ENCODE measurements at places on chromosomes 7 and 10. TPM values are rescaled to one million over a fixed set of nuclear protein-coding genes. Genes with fewer than 3 reads are reported as not detected.

Gene RBP3
- not detected for total RNA-seq

Gene BMPER
- 0.17 TPM for total RNA-seq

Gene PRR15
- 4.5 TPM for total RNA-seq

Gene NYAP1
- 0.33 TPM for total RNA-seq

Gene PNLIP
- not detected for total RNA-seq

Gene PDAP1
- total RNA-seq = 23.0 TPM

Gene CPA2
- 0.17 TPM for total RNA-seq

Gene HMX2
- not detected for total RNA-seq

Gene PDZD7
- total RNA-seq = 2.7 TPM

Gene NME8
- total RNA-seq = not detected

Gene DGKB
- total RNA-seq = not detected

Gene TYW1
- 12.7 TPM for total RNA-seq

Gene SFMBT2
- 1.1 TPM for total RNA-seq

Gene NOLC1
- total RNA-seq = 116 TPM

Gene GARIN1A
- total RNA-seq = 4.0 TPM

Gene PIK3CG
- total RNA-seq = not detected

Gene APBB1IP
- not detected for total RNA-seq

Gene RBM48
- 9.0 TPM for total RNA-seq

Gene AKR1C2
- total RNA-seq = 19.7 TPM

Gene VGF
- not detected for total RNA-seq

Gene TET1
- 1.8 TPM for total RNA-seq

Gene HABP2
- not detected for total RNA-seq

Gene IDI2
- total RNA-seq = not detected

Gene TAS2R60
- not detected for total RNA-seq

Gene OPALIN
- total RNA-seq = not detected

Gene NKX2-3
- total RNA-seq = not detected

Gene SLC16A12
- total RNA-seq = 0.07 TPM

Gene CALHM1
- total RNA-seq = not detected

Gene ACTL6B
- total RNA-seq = not detected

Gene CPA1
- 0.67 TPM for total RNA-seq

Gene SPDYE2
- not detected for total RNA-seq

Gene PLEKHS1
- total RNA-seq = 0.17 TPM

Gene NUPR2
- 1.0 TPM for total RNA-seq

Gene EBLN1
- total RNA-seq = not detected

Gene ACBD7
- total RNA-seq = 0.85 TPM

Gene RBM20
- total RNA-seq = 0.17 TPM

Gene ZP3
- 12.3 TPM for total RNA-seq

Gene TDRD1
- not detected for total RNA-seq

Gene STRIP2
- 13.0 TPM for total RNA-seq

Gene STEAP1B
- 0.61 TPM for total RNA-seq

Gene LRRC61
- total RNA-seq = 18.0 TPM

Gene POM121C
- total RNA-seq = 58.0 TPM

Gene SLC26A3
- total RNA-seq = not detected

Gene CREM
- 15.2 TPM for total RNA-seq

Gene ACSL5
- not detected for total RNA-seq

Gene FBXL13
- total RNA-seq = 0.78 TPM

Gene FFAR4
- not detected for total RNA-seq

Gene ADCY1
- 3.5 TPM for total RNA-seq

Gene WDR37
- total RNA-seq = 25.0 TPM

Gene GIMAP1
- not detected for total RNA-seq

Gene CCNJ
- total RNA-seq = 7.5 TPM

Gene SPDYE2B
- not detected for total RNA-seq

Gene MYL10
- total RNA-seq = not detected

Gene PPP1R17
- not detected for total RNA-seq

Gene OR6B1
- not detected for total RNA-seq

Gene AFAP1L2
- 50.3 TPM for total RNA-seq

Gene ETV1
- 10.7 TPM for total RNA-seq
